Activated B cell treated with CpG ODN at 0.5 μM for 24 hours (primary cell): ENCODE measurements at places on chromosomes 11 and 22.

GRCh38 chr11:125418396-125418795 lies 77.7 kb downstream of the FEZ1 start:
- H3K27me3 ChIP-seq = peaks cover 10% of the 10 kb centered on the region
- no peaks in the 10 kb centered on the region for H3K36me3 ChIP-seq

DNA sequence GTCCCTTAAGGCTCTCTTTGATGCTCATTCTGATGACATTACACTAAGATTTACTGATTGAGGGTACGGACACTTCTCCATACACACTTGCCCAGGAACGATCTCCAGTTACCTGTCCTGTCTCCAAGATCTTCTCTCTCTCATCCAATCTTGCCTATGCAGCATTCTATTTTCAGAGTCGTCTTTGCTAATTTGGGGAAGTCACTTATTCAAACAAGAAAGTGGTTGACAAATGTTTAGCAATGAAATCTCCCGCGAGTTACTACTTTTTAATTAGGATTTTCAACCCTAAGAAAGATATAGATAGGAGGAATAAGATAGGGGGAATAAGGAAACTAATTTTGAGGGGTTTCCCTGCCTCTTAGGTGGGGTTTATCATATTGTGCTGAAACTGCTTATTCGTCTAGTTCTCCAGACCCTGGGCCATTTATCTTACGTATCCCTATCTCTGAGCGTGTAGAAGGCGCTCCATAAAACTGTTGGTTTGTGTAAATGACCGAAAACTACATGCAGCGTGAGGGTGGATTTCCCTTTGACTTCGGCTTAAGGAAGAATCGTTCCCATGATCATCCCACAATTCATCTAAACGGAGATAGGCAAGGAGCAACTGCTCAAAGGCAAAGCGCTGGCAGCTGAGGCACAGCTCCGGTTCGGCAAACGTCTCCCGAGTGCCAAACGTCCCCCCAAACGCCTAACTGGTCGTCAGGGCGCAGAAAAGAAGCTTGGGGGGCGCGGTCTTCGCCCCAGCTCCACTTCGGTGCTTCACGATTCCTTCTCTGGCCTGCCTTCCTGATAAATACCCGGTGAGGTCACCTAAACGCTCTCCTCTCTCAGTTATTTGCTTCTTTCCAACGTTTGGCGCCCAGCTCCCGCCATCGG lies 804 bp downstream of the APIP start:
- peak overlapping the region; percentile 91 for H3K27ac ChIP-seq
- H3K36me3 ChIP-seq = peaks cover 20% of the 10 kb centered on the region

DNA sequence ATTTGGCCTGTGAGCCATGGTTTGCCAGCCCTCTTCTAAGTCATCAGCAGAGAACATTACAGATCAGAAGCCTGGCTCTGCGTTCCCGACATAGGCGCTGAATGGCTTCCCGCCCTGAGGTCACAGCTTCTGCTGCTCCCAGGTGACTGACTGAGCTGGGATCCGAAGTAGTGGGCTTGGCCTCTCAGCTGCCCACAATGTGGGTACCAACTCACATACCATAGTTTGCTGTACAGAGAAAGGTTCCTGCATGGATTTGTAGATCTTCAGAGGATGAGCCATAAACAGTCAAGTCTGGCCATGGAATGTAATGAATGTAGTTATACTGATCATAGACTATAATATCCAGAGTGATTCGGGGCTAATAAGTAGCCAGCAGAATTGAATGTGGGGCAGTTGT lies 42.6 kb downstream of the TEAD1 start:
- H3K27ac ChIP-seq = no peak overlapping the region
- H3K4me1 ChIP-seq = no peaks in the 10 kb centered on the region
- no peaks in the 10 kb centered on the region for H3K36me3 ChIP-seq
- H3K4me3 ChIP-seq = no peak overlapping the region
- DNase-seq = no peak

DNA sequence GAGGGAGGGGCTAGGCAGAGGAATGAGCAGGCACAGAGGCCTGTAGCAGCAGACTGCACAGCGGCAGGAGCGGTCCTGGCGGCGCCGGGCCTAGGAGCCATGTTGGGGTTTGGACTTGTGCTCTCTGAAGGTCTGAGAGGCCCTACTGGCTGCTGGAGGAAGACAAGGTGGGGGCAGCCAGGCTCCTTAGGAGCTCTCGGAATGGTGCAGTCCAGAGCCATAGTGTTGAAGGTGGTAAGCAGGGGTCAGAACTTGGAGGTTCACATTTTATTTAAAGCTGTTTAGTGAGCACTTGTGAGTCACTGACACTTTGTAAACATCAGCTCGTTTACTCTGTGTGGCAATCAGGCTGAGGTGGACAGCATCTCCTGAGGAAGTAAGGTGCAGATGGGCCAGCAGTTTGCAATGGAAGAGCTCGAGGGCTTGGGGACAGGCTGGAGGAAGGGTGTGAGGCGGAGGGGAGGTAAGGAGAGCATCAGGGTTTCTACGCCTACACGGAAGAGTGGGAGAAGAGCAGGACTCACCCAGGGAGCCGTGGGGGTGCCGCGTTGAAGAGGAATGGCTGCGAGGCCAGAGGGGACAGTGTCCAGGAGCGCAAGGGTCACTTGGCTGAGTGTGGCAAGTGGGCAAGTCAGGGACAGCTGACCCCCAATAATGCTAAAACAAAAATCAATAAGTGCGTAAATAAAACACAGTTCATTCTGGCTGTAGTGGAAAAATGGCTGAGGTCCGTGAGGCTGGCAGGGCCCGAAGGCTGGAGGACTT lies 10.0 kb upstream of the TMEM191C start:
- H3K4me1 ChIP-seq = no peaks in the 10 kb centered on the region
- H3K4me3 ChIP-seq = no peak overlapping the region
- no peak overlapping the region for H3K27ac ChIP-seq
- no peaks in the 10 kb centered on the region for H3K36me3 ChIP-seq
- no peak for DNase-seq

DNA sequence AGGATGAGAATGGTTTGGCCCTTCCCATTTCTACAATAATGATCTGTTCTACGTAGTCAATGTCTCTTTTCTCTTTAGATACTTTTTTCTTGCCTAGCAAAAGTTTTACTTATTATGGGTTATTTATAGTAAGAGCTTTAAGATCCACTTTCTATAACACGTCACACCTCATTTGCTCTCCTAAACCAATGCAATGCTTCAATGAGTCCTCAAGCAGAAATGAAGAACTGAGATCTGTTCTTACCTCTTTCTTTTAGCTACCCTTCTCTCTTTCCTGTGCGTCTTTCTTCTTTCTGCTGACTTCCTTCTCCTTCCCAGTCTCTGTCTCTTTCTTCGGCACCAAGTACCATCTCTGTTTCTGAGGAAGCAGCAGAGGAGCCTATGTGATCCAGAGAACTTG lies 61.8 kb downstream of the SNX19 start:
- no peak for DNase-seq
- peaks cover 29% of the 10 kb centered on the region for H3K4me1 ChIP-seq
- no peaks in the 10 kb centered on the region for H3K36me3 ChIP-seq
- H3K27ac ChIP-seq = peak overlapping the region; percentile 42
- no peaks in the 10 kb centered on the region for H3K27me3 ChIP-seq

DNA sequence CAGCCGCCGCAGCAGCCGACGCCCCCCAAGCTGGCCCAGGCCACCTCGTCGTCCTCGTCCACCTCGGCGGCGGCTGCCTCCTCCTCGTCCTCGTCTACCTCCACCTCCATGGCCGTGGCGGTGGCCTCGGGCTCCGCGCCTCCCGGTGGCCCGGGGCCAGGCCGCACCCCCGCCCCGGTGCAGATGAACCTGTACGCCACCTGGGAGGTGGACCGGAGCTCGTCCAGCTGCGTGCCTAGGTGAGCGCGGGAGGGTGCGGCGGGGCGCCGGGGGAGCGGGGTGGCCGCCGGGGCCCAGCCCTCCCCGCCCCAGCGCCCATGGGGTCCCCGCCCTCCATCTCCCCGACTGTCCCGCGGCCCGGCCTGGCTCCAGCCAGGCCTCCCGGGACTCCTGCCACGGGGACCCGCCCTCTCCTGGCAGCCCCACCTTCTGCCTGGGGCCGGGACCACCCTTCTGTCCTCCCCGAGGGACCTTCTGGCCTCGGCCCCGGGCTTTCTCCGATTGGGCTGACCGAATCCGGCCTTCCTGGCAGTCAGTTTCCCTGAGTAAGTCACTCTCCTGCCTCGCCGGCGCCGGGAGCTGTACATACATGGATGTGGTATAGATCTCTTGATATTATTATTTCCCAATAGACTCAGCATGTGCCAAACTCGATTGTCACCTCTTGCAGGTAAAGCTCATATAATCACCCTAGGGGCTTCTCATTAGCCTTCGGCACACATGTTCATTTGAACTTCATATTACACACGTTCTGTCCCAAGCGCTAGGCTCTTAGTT lies 720 bp downstream of the PACS1 start:
- peak overlapping the region; percentile 89 for H3K27ac ChIP-seq
- DNase-seq = no peak
- no peaks in the 10 kb centered on the region for H3K27me3 ChIP-seq
- peak overlapping the region; percentile 91 for H3K4me3 ChIP-seq

DNA sequence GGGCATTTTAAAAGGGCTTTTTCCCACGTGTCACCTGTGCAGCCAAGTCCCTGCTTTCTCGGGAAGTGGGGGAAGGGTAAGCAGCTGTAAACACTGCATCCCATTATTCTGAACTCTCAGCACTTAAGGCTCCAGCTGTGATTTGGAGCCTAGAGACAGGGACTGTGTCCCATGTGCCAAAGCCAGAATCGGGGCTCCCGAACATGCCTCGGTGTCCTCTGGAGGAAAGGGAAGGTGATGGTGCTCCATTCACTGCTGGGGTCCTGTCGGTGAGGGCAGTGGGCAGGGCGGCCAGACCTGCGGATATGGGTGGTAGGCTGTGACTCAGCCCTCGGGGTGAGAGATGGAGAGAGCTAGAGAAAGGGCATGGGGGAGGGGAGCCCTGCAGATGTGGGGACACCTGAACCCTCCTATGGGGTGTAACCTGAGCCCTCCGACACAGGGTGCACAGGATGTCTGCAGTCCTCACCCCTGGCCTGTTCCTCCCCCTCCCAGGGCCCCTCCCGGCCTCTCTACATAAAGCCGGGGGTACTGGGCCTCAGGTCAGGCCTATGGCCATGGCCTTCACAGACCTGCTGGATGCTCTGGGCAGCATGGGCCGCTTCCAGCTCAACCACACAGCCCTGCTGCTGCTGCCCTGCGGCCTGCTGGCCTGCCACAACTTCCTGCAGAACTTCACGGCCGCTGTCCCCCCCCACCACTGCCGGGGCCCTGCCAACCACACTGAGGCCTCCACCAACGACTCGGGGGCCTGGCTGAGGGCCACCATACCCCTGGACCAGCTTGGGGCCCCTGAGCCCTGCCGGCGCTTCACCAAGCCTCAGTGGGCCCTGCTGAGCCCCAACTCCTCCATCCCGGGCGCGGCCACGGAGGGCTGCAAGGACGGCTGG lies 31.8 kb downstream of the CAPN1 start:
- no peak overlapping the region for H3K4me3 ChIP-seq
- DNase-seq = no peak
- H3K36me3 ChIP-seq = peaks cover 35% of the 10 kb centered on the region
- peaks cover 8% of the 10 kb centered on the region for H3K4me1 ChIP-seq
- no peak overlapping the region for H3K27ac ChIP-seq
- no peaks in the 10 kb centered on the region for H3K27me3 ChIP-seq

DNA sequence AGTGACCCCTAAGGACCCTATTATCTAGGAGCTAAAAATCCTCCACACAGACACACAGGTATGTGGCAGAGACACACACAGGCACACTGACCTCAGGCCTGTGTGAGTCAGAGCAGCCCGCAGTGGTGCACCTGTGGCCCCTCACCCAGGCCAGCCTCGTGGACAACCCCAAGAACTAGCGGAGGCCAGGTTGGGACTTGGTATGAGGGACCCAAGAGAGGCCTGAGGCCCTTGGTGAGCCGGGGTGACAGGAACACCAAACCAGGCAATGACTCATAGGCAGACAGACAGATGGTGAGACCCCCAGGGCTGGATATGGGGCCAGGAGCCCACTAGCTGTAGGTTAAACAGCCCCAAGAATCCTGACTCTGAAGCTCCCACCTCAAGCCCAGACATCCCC lies 6.0 kb downstream of the CASTOR1 start:
- DNase-seq = no peak
- no peak overlapping the region for H3K27ac ChIP-seq
- H3K4me3 ChIP-seq = no peak overlapping the region
- peaks cover 11% of the 10 kb centered on the region for H3K27me3 ChIP-seq
- H3K4me1 ChIP-seq = peaks cover 12% of the 10 kb centered on the region
- H3K36me3 ChIP-seq = peaks cover 5% of the 10 kb centered on the region

DNA sequence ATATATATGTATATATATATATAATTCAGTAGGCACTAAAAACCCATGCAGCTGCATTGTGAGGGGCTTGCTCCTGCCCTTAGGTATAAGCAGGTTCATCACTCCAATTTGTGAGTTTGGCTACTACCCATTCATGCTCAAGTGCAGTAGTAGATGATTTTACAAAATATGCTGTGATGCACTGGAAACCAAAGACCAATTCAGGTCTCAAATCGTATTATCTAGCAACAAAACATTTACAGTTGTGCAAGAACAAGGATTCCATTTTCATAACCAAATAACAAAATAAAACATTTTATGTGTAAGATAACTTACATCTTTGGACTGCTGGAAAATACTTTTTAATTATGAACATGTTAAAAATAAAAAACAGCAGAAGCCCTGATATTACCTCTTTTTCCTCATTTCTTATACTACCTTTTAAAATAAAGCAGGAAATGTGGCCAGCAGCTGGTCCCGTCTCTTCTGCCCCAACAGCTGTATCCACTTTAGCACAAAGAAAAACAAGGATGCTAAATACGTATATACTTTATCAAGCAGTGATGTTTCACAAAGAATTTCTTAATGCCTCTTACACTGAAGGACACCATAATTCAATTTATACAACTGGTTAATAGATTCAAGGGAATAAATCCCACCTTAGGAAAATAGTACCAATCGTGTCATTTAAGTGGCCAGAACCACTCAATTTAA lies 2.8 kb downstream of the CREBZF start:
- no peak for DNase-seq
- H3K27me3 ChIP-seq = no peaks in the 10 kb centered on the region
- H3K27ac ChIP-seq = no peak overlapping the region
- peaks cover 58% of the 10 kb centered on the region for H3K36me3 ChIP-seq

DNA sequence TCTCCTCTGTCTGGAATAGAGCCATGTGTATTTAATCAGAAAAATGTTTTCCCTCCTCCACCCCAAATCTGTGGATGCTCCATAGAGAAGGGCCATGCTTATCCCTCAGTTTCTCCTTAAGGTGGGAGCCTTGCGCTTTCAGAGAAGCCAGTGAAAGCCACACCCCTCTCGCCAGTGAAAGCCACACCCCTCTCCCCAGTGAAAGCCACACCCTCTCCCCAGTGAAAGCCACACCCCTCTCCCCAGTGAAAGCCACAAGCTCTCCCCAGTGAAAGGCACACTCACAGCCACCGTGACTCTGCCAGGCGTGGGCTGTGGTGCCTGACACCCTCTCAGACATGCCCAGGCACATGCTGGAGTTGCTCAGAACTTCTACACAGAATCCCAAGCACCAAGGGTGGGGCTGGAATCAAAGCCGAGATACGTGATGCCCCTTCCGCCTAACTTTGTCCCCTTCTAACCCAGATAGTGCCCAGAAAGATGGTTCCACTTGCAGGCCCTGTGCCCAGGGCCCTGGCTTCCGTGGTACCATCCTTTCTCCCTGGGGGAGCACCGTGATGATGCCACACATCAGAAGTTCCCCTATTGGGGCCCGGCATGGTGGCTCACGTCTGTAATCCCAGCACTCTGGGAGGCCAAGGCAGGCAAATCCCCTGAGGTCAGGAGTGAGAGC lies 16.5 kb upstream of the PRR5 start:
- H3K27ac ChIP-seq = peak overlapping the region; percentile 43
- no peaks in the 10 kb centered on the region for H3K36me3 ChIP-seq
- no peak for DNase-seq
- H3K4me1 ChIP-seq = peaks cover 34% of the 10 kb centered on the region
- peaks cover 2% of the 10 kb centered on the region for H3K27me3 ChIP-seq
- peak overlapping the region; percentile 9 for H3K4me3 ChIP-seq

GRCh38 chr11:95111923-95112540 lies 22.4 kb downstream of the ENDOD1 start:
- no peak overlapping the region for H3K4me3 ChIP-seq
- H3K36me3 ChIP-seq = peaks cover 23% of the 10 kb centered on the region
- H3K27ac ChIP-seq = no peak overlapping the region
- H3K27me3 ChIP-seq = no peaks in the 10 kb centered on the region
